ENCODE measurements at places on chromosomes 6 and 20.

DNA sequence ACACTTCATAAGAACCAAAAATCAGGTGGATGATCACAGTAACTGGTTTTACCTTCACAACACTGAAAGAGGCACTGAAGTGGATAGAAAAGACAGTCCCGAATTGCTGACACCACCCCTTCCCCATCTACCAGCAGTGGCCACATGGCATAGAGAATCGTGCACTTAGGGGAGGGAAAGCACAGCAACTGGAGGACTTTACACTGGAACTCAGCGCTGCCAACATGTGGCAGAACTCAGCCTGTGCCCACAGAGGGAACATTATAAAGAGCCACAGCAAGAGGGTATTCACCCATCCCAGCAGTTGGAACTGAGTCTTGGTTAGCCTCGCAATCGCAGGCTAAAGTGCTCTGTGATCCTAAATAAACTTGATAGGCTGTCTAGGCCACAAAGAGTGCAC is 6.5 kb upstream of the KIAA1586 start:
- DNase-seq, result no peak

- no peak for DNase-seq
Measured at GRCh38 chr6:7907159-7907558, 3.4 kb downstream of the TXNDC5 start.

- no peak for DNase-seq
Measured at GRCh38 chr20:47765691-47766594, 19.3 kb downstream of the SULF2 start.

- DNase-seq, result no peak
Measured at GRCh38 chr6:15376900-15377487, 131.1 kb downstream of the JARID2 start.

GRCh38 chr6:111706841-111707391 is 101.2 kb upstream of the TRAF3IP2 start:
- DNase-seq, result no peak

- peak; percentile 33 for DNase-seq
Measured at GRCh38 chr6:43242908-43243663, at the start of gene TTBK1. Gene TTBK1, plus strand, starts transcription at chr6:43243481. Its CDS starts 3,180 bp downstream, at chr6:43246661.

DNA sequence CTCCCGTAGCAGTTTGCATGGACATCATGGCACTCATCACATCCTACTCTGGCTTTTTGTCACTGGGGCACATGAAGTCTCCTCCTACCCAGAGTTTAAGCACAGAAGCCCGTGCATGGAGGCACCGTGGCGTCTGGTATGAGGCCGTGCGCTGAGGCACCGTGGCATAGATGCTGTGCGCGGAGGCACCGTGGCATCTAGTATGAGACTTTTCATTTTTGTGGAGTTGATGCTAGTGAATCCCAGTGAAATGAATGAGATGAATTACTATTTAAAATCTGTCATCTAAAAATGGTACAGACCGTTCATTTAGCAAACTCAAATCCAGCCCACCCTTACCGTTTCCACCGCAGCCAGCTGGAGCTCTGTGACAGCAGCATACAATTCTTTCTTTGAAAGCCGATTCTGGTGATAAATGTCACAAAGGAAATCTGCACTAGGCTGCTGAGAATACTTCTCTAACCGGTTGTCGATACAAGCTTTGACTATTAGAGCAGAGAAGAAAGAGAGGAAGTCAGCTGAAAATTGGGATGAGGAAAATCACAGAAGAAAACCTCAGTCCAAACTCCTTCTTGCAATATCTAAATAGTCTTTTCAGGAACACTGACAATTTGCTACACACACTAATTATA is 11.3 kb downstream of the CYP24A1 start:
- no peak for DNase-seq

GRCh38 chr20:44334306-44334705 is 2.5 kb upstream of the R3HDML start:
- no peak for DNase-seq

DNA sequence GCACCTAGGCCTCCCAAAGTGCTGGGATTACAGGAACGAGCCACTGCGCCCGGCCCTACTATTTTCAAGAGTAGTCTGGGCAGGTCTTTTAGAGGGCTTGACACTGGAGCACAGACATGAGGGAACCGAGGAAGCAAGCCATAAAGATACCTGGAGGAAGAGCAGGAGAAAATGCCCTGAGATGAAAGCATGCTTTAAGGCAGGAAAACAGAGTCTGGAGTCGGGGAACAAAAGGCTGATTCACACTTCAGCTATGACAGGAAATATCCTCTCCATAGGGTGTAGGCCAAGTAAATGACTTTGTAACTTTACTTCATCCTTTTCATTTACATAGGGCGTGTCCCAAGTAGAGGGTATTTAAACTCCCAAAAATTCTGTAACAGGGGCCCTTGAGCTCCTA is 4.3 kb upstream of the SERINC3 start:
- DNase-seq, result no peak

DNA sequence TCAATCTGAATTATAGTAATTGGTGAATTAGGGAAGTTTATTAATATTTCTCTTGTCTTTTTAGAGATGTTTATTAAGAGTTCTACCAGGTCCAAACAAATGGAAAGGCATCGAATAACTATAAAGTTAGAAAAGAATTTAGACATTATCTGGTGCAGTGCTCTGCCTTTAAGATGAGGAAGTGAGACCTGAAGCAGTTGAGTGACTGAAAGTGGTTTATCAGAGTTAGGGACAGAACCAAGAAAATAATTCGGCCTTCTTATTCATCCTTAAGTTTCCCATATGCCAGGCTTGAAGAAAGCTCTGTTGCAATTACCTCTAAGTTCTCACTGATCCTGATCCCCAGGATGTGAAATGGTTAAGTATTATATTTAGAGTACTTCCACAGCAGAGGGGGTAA is 94.2 kb upstream of the FLRT3 start:
- DNase-seq, result no peak

GRCh38 chr6:136103763-136104311 is 146.3 kb downstream of the MTFR2 start:
- no peak for DNase-seq

GRCh38 chr6:1325461-1326309 is 13.8 kb downstream of the FOXQ1 start:
- no peak for DNase-seq

- no peak for DNase-seq
Measured at GRCh38 chr6:431504-431903, 40.0 kb downstream of the IRF4 start.

DNA sequence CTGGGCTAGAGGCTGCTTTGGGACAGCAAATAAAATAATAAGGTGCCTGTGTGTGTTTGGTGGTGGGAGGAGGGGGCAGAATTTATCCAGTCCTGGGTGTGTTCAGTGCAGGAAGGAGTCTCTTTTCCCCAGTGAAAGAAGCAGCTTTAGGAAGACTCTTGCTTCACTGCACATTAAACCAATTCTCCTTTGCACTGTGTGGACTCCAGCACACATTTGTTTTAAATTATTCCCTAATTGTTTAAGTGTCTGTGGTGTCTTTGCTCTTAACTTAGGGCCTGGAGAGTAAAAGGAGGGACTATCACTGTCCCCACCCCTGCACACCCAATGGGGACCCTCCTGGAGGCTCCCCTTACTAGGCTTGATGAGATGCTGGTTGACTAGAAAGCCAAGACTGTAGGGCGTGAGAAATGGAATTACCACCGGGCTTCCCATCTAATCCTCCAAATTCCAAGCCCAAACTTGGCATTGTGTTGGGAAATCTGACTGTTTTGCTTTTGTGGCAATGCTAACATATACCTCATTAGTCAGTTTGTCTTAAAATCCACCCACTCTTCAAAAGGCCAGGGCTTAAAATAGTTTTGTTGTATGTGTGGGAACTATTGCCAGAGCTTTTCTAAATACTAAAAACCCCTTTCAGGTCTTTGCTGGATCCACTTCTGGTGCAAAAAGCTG is 13.5 kb upstream of the DAAM2 start:
- no peak for DNase-seq

All from activated naive CD4-positive, alpha-beta T cell treated with anti-CD3 and anti-CD28 coated beads, Interleukin-2, amount 50 U/mL, for 16 hours (primary cell).